ENCODE measurements at places on chromosomes 7 and 10.

- DNase-seq = no peak
Measured at GRCh38 chr10:62728479-62728878, 76.0 kb upstream of the ADO start.

DNA sequence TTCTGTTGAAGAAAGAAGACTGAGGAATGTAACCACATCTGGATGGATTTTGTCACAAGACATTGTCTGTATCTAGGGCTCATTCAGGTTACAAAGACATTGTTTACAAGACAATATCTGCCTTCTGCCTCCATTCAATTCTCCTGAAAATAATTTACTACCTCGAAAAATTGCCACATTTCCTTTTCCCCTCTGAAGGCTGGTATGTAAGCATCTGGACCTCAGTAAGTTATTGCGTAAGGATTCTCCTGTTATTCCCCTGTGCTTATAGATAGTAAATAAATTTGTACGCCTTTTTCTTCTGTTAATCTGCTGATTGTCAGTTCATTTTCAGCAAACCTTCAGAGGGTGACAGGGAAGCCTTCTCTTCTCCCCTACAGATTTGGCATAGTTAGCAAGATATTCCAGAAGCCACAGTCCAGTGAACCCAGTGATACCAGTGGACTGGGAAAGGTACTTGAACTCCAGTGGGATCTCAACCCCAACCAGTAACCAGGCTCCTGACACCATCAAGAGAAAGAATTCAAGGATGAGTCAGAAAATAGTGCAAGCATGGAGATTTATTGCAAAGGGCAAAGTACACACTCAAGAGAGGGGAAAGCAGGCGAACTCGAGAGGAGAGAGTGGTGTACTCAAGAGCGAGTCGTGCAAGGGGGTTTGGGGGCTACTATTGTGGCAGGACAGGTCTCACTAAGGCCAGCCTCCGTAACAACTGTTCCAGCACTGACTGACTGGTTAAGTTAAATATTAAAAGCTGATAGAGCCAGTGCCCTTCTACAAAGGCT, 706.9 kb upstream of the GHITM start:
- DNase-seq = no peak

GRCh38 chr10:99374526-99374925, 45.4 kb downstream of the CNNM1 start:
- DNase-seq = no peak

DNA sequence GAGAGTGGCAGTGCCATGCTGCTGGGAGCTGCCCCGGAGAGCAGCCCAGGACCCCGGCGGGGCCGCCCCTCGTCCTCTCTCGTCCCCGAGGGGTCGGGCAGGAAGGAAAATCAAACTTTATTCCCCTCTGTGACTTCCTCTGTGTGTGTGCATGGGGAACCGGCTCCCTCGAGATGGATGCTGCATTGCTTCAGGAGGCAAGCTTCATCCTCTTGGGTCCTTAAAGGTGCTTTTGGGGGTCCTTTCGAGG, 726 bp downstream of the MCU start:
- DNase-seq = no peak

GRCh38 chr7:87592300-87592699, 8.4 kb downstream of the ABCB1 start:
- no peak for DNase-seq

GRCh38 chr7:164882-165660, 27.3 kb upstream of the FAM20C start:
- peak; percentile 20 for DNase-seq

DNA sequence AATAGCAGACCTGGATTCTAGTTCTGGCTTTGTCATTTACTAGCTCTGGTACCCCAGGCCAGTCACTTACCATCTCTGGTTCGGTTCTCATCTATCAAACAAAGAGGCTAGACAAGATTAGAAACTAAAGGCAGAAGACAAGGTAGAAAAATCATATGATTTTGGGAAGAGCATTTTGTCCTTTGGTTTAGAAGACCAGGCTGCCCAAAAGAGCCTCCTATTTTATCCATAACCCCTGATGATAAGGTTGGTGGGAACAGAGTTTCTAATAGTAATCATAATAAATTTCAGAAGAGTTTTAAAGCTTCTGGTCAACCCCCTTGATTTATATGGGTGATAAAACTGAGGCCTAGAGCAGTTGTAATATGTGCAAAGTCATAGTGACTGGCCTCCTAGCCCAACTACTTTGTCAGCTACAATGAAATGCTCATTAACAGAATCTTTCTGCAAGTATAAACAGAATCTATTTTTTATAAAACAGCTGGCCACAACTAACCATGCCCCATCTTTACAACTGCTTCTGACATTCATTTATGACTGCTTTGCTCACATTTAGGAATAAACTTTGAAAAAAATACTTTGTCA, 23.4 kb downstream of the COX15 start:
- no peak for DNase-seq

All from left cardiac atrium (tissue), 4 donors.